T47D (cell line): ENCODE measurements at places on chromosomes 6 and 20.

DNA sequence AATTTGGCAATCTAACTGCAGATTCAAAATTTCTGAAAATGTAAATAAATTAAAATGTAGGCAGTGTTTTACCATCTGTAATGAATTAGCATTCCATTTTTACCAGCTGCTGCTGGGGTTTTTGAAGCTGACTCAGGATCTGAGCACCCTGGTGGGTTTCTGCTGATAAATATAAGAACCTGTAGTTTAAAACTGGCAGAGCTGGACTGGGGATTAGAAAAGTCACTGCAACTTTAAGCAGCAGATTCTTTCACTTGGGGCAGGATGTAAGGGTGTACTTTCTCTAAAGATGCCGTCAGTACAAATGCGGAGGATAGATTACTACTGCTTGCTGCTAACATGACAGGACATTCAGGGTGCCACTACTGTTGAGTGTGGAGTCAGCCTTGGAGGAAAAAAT, 341.8 kb downstream of the CDKAL1 start:
- DNase-seq, result no peak

DNA sequence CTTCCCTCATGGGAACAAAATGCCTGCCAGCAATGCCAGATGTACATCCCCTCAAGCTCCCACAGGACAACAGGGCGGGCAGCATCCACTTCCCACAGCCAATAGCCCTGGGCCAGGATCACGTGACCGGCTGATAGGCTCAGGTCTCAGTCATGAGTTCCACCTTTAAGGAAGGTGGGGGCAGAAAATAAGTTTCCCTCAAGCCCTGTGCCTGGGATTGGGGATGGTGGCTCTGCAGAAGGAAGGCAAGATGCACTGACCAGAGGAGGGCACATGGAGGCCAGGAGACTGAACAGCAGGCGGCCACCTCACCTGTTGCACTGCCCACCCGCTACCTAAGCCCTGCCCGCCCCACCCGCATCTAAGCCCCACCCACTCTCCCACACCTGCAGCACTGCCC, 149.1 kb downstream of the BMP7 start:
- no peak for DNase-seq

GRCh38 chr6:99330159-99330558, 19.3 kb downstream of the FAXC start:
- no peak for DNase-seq

- peak; percentile 37 for DNase-seq
These were observed 55.2 kb upstream of the RREB1 start for GRCh38 chr6:7052443-7053011.

- DNase-seq, result no peak
These were observed 96.0 kb downstream of the ADTRP start for GRCh38 chr6:11682561-11682975.

DNA sequence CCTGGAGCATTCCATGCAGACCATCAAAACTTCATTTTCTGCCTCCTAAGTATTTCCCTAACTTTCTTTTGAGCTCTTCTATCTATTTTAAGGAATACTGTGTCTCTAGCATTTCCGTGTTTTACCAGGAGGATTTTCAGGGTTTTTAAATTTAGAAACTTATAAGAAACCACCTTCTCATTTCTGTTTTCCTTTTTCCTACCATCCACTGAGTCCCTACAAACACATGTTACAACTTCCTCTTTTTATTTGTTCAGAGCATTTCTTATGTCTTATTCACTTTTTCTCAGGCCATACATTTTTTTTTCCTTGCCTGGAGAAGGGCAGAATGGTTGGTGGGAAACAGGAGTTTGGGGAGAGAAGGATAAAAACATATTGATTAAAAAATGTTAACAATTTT, 130.0 kb upstream of the BMP5 start:
- DNase-seq, result no peak

DNA sequence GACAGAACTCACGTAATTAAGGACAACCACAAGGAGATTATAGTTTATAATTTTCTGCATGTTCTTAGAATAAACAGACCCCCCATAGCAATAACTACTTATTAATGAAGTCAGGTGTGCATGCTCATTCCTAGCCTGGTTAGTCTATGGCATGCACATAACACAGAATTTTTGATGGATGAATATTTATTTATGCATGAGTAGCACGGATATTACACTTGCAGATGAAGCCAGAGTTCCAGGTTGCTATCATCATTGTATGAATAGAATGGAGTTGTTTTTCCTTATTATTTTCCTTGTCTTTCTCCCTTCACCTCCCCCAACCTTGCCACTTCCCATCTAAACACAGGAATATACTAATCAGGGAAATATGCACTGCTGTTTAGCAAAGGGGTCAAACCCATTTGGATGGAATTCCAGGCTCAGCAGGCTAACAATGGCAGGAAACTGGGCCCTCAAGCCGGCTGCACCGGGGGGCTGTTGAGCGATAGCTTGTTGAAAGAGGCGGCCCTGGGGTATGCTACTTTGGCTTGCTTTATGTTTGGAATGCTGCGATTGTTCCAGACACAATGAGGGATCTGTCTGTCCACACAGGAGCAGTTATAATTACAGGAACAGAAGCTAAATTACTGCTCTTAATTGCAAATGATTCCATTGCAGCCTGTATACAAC, 112.6 kb downstream of the TMEM170B start:
- no peak for DNase-seq

DNA sequence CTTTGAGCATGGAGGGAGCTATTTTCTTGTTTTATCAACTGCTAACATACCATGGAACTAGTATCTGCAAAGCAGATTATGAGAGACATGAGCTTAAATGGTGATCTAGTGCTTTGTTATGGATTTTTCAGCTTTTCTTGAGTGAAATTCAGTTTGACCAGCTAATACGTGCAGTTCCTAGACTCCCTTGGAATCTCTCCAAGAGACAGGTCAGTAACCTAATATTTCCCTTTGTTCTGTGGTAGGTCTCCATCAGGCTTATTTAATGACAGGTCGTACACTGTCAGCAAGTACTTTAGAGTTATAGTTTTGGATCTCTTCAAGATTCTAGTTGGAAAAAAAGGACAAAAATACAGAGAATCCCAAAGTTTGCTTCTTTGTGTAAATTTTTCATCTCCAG, 43.9 kb downstream of the HDAC2 start:
- DNase-seq, result no peak

- no peak for DNase-seq
These were observed 277.1 kb upstream of the ECI2 start for GRCh38 chr6:4412488-4412887.

DNA sequence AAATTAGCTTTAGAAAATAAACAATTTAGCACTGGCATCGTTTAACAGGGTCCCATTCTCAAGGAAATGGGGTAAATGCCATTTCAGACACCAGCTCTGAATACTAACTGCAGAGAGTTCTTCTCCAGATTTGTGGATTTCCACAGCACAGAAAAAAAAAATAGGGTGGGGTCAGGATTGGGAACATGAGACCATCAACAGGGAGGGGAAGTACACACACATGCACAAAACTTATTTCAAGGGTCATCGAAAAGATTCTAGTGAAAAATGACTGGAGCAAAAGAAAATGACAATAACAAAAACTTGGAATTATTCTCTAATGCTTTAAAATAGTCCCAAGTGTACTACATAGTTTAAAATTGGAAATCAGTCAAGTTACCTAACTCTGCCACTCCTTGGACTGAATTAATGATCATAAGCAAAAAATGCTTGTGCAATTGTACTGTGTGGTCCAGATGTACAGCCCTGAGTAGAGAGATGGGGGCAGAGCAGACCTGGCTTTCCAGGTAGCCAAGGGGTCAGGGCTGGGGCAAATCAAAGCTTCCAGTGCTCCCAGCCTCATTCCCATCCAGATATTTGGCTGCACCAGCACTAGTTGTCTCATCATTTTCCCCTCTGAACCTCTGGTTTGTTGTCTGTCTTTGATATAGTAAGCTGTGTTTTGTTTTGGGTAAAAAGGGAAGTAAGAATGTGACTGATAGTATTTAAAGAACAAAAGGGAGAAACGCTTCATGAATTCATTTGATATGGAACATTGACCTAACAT, 152.4 kb downstream of the SOBP start:
- DNase-seq, result no peak

DNA sequence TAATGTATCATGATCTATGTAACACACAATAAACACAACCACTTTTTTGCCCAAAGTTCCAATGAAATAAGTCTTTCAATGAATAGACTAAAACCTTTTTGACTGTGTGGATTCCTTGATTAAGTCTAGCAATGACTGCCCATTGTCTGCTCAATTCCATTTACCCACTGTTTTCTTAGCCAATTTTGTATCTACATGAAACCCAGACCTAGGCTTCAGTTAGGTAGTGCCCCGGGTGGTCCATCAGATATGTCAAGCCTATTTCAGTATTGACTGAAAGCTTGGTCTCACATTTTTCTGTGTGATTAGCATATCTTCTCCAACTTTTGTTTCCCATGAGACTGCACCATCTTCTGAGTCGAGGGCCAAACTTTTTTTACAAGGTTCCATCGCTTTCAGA, 615.0 kb downstream of the C6orf118 start:
- no peak for DNase-seq

DNA sequence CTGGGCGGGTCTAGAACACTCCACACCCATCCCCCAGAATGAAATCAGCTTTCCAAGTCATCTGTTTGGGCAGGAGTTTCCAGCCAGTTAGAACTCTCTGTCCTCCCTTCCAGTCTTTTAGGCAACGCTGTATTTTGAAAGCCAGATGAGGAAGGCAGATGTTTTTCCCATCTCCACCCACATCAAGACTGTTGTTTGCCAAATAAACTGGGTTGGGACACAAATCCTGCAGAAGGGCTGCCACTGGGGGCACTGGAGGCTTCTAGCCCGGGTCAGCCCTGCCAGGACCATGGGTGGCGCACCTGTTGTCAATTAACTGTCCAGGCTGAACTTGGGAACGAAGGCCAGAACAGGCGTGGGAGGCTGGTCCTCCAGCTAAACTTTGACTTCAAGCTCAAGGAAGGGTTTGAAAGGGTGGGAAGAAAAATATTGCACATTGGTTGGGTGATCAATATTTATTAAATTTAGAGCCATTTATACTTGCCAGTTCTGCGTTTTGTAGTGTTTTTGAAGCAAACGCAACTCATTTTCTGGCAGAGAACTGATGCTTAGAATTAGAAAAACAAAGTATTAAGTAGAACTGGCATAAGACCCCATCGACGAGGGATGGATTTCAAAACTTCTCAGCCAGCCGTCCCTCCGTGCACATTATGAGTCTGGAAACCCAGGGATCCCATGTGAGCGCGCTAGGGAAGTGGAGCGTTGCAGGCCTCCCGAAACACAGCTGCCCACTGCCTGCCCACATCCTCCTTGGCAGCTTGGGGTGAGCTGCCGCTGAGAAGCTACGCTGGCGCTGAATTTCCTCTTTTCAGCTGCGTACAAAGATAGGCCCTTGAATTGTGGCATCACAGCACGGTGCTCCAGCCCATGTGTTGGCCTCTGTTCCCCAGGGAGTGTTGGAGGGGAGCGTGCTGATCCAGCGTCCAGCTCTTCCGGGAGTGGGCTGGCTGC, 297.4 kb downstream of the QKI start:
- no peak for DNase-seq

GRCh38 chr20:56711018-56711417, 81.9 kb downstream of the TFAP2C start:
- no peak for DNase-seq

DNA sequence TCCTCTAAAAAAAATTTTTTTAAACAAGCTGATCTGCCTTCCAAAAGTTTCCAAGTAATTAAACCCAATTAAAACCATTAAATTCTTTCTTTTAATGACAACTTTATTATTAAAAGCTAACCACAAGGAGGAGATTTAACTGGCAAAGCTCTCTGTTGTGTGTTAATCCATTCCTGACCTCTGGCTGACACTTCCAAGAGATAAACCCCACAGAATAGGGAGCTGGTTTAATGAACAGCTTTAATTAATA, 230.8 kb downstream of the EYA2 start:
- no peak for DNase-seq

GRCh38 chr20:37822141-37822601, 80.8 kb upstream of the VSTM2L start:
- no peak for DNase-seq

GRCh38 chr20:2149507-2149906, 47.9 kb downstream of the STK35 start:
- no peak for DNase-seq

- peak; percentile 42 for DNase-seq
These were observed 27.1 kb upstream of the HAO1 start for GRCh38 chr20:7967199-7967844.

DNA sequence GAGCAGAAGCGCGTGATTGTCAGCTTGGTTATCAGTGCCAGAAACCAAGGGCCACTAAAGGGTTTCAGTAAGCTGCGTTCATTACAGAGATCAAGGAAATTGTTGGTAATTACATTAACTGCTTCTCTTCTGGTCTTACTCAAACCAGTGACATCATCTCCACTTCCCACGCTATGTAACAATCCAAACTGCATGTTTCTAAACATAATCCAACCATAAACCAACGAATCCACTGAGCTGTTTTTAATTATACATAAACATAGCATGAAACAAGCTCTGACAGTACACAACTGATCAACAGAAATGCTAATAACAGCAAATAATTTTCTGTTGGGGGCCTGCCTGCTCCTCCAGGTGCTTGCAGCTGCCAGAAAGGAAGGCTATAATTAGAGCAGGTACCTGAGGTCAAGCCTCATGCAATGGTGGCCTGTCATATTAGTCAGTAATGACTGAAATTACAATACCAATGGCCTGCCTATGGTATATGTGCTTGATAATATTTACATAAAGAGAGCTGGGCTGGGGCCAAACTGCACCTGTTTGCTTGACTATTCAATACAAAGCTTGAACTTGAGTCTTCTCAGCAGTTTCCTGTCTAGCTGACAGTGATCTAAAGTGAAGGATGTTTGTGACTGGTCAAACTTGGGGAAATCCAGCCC, 40.1 kb downstream of the ILRUN start:
- DNase-seq, result peak; percentile 81

DNA sequence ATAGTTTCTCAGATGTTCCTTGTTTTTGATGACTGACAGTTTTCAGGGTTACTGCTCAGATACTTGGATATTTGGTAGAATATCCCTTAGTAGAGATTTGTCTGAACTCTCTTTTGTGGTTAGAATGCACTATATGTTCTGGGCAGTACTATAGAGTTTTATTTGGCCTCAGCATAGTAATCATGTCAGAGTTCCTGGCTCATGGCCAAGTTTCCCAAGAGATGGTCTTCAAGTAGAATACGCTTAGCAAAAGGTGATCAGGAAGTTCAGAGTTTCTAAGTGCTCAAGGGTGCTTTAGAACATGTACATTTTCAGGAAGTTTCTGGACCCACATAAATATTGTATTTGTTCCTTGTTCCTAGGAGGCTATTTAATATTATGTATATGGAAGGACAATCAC, 1209.7 kb upstream of the GJE1 start:
- no peak for DNase-seq
